ENCODE measurements at places on chromosomes 12 and 14.

DNA sequence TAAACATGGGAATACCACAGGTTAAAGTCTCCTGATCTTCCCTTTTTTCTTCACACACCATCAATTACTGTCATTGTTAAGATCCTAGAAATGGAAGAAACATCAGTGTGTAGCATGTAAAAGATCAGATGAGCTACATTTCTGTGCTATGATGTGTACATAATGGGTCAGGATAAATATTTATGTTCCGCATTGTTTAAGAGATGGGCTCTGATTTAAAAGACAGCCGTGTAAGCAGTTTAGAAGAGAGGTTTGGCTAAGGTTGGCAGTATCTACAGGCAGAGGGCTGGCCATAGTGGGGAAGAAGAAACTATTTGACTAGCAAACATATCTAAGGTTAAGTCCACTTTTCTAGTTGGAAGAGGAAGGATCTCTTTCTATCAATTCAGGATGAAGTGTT, 49.4 kb downstream of the LRRC9 start:
- DNase-seq, result no peak

GRCh38 chr14:103064978-103065377, 7.6 kb upstream of the CDC42BPB start:
- DNase-seq, result no peak

- DNase-seq, result no peak
Observed at GRCh38 chr14:71473843-71474242, 458.4 kb upstream of the RGS6 start.

- DNase-seq, result no peak
Observed at GRCh38 chr14:93780813-93781400, 7.4 kb downstream of the PRIMA1 start.

DNA sequence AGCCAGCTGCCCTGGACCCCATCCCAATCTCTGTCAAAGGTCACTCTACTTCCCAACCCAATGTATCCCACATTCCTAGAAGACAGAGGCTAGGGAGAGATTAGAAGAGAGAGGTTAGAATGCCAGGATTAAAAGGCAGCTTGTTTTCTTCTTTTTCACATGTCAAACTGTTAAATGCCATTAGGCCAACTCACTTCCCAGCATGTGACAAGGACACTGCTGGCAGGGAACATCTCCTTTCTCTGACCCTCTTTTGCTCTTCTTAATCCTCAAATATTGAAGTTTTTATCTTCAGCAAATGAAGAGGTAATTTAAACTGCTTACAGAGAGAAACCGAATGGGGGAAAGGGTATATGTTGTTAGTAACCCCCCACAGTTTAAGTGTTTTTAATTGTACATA, 89.1 kb downstream of the BBS10 start:
- no peak for DNase-seq

DNA sequence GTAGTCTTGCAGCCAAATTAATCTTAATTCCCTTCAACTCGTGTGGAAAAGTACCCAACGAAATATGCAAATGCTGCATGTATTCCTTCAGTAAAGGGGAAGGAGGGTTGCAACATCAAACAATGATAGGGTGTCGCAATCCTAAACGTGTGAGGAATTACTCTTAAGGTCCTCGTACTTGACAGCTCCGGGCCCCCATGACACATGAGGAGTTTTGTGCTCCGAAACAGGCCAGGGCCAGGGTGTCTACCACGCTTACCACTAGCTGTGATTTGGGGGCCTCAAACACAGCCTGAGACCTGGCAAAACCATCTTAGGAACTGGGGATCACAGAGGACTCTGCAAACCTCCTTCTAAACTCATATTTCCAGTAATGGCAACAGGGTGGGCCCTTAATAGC, 20.4 kb downstream of the FOS start:
- no peak for DNase-seq

DNA sequence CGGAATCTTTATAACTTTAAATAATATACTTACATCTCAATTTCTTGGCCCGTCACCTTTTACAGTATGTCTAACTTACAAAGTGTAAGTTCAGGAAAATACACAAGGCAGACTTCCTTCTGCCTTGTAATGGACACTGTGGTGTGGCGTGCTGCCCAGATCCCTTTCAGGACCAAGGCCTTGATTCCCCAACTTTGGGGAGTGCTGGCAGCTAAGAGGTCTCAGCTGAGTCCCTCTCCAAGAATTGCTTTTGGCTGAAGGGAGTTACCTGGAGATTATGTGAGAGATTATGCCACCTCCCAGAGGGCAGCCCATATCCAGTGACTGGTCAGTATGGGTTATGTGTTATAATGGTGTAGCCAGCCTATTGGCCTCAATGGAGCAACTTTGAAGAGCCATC, 21.2 kb upstream of the BATF start:
- DNase-seq, result peak; percentile 5

- DNase-seq, result no peak
Observed at GRCh38 chr12:65925626-65926025, 101.3 kb downstream of the HMGA2 start.

DNA sequence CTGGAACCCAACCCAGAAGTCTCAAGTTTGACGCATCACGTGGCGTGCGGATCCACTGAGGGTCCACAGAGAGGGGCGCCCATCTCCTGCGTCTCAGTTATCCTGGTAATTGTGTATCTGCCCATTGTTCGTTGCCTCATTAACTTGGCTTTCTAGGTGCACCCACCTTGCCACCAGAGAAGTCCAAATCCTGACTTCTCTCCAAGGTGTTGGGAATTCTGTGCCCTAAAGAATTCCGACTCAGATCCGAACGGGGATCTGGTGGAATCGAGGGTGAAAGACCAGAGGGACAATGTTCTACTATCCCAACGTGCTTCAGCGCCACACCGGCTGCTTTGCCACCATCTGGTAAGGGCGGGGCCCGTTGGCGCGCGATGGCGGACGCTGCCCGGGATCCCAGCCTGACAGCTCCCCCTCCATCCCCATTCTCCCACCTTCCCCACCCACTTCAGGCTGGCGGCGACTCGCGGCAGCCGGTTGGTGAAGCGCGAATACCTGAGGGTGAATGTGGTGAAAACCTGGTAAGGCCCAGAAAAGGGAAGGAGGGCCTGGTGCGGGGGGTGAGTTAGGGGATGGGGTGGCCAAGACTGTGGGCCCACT, 481 bp downstream of the REC8 start:
- no peak for DNase-seq

- DNase-seq, result no peak
Observed at GRCh38 chr14:92670160-92670559, 78.3 kb downstream of the LGMN start.

DNA sequence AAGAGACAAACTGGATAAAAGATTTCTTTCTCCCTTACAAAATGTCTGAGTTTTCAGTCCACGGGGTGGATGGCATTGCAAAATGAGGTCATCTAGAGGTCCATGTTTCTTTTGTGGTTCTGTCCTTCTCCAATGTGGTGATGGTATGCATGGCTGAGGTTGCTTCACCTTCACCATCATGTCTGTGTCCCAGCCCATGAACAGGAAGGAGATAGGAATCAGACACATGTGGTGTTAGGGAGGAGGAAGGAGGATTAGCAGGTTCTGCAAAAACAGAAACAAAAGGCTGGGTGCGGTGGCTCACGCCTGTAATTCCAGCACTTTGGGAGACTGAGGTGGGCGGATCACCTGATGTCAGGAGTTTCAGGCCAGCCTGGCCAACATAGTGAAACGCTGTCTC, 11.0 kb upstream of the AEBP2 start:
- no peak for DNase-seq

DNA sequence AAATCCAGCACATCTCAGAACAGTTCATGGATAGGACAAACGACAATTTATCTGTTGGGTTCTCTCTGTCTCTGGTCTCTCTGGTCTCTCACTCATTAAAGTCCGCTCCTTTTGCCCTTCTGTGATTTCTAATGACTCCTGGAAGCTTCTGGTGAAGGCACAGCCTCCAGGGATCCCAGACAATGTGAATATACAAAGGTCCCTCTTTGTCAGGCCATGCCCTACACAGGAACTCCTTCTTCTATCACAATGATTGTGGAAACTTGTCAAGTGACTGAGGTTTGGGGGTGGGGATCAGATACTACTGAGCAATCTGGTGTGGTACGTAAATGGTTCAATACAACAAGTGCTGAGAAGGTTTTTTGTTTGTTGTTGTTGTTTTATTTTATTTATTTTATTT, 42.7 kb upstream of the CDK17 start:
- DNase-seq, result no peak

- DNase-seq, result no peak
Observed at GRCh38 chr14:24863968-24864684, 185.8 kb downstream of the STXBP6 start.

- DNase-seq, result no peak
Observed at GRCh38 chr12:124445121-124445718, 122.2 kb downstream of the NCOR2 start.

DNA sequence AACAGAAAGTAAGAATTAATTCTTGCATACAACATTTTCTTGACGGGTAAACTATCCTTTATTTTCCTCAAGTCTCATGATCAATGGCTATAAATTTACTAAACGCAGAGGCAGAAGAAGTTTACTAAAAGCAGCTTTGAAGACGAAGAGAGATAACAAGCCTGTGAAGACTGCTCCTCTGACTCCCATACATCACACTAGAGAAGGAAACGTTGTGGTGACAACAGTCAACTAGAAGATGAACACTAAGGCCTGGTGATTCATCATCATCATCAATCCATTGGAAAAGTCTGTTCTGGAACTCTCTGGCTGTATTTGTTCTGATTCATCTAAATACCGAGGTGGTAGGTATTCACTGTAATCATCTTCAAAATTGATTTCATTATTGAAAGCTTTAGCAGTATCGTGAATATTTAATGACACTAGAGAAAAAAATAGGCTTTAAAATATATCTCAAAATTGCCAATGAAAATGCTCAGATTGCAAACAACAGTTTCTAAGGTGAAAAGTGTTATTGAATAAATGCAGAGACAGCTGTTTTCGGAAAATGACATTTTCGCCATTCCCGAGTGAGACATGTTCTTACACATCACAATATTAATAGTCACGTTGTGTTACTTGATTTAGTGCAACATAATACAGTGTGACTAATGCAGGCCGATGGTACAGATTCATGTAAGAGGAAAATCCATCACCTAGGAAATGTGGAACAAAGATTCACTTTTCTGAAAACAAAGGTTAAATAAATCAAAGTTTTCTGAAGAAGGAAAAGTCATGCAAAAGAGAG, 260.5 kb downstream of the C12orf50 start:
- no peak for DNase-seq

DNA sequence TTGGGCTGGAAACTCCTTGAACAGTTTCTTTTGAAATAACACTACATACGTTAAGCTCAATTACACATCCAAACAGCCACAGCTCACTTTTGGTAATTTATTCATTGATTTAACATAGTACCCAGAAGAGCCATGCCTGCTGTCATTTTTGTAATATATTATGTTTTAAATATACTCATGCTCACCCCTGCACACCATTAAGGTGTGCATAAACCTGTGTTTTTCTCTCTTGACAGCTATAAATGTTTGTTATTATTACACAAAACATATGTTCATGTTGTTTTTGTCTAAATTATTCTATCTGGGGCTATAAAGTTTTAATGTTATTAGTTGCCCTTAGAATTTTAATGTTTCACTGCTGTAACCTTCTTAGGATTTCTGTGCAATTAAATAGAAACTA, 296.1 kb downstream of the AKAP6 start:
- no peak for DNase-seq

- no peak for DNase-seq
Observed at GRCh38 chr12:958588-959123, 9.2 kb upstream of the RAD52 start.

- DNase-seq, result no peak
Observed at GRCh38 chr12:56188131-56188777, 1.0 kb downstream of the SMARCC2 start.

DNA sequence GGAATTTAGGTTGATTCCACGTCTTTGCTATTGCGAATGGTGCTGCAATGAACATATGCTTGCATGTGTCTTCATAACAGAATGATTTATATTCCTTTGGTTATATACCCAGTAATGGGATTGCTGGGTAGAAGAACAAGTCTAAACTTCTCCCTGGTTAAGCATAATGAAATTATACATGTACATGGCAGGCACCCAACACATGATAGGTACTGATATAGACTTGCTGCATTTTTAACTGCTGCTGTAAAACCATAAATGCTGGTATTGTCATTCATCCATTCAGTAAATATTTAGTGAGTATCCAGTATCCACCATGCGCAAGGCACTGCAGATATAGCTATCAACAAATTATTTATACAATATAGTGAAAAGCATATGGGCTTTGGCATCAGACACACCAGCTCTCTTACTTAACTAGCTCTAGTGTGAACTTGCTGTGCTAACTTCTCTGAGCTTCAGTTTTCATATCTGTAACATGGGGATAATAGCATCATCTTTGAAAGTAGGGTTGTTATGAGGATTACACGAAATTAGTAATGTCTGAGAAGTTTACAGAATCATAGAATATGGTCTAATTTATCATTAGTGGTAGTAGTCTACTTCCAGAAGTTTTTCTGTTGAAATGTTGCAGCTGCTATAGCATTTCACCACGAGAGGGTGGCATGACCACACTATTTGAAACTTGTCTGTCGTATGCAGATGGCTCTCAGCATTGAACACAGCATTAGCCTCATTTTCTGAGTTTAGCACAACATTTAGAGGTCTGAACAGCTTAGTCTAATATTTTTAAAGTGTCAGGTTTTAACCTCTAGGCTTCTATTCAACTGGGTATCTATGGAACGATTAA, 32.0 kb upstream of the SEL1L start:
- no peak for DNase-seq

DNA sequence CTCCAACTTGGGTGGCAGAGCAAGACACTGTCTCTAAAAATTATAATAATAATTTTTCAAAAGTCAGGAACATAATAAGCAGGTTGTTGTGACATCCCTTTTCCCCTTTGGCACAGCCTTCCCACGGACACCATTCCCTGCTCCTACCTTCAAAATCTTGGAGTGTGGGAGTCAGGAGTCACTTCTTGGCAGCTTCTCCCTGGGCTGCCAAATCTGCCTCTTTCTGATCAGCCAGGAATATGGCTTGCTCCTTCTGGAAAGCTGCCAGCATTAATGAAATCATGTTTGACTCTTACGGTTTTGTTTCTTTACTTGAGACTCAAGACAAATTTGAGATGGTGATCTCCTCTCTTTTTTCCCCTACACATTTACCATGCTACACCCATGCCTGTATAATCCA, 391.4 kb upstream of the SYT1 start:
- no peak for DNase-seq

- DNase-seq, result no peak
Observed at GRCh38 chr12:104656383-104656782, 199.6 kb downstream of the CHST11 start.
